ENCODE measurements at places on chromosomes 5 and 9.

GRCh38 chr5:169374761-169375160, 73.8 kb upstream of the SLIT3 start:
- DNase-seq: peak; percentile 2

GRCh38 chr5:132264546-132265335, 7.2 kb downstream of the PDLIM4 start:
- no peak for DNase-seq

- no peak for DNase-seq
These were observed 42.6 kb downstream of the NEK6 start for GRCh38 chr9:124300312-124300711.

GRCh38 chr5:95244479-95244878, 40.4 kb downstream of the MCTP1 start:
- DNase-seq: no peak

GRCh38 chr5:180034564-180034963, 37.0 kb downstream of the RNF130 start:
- no peak for DNase-seq

DNA sequence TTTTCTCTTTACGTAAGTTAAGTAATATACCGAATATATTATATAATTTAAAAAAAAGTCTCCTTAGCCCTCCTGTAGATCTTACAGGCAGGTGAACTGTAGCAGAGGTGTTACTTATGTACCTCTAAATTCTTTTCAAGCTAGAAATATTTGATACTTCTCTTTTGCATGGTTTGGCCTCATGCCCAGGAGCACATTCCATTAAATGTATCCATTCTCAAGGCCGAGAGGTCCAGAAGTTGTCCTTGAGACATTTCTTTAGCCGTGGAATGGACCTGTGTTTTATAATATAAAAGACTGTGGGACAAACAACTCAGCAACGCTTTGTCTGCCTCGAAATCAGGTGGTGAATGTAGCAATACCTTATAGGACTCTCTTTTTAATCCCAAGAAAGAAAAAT, 184.5 kb downstream of the TRIO start:
- DNase-seq: no peak

- DNase-seq: no peak
These were observed 168.5 kb upstream of the PIK3R1 start for GRCh38 chr5:68047035-68047434.

DNA sequence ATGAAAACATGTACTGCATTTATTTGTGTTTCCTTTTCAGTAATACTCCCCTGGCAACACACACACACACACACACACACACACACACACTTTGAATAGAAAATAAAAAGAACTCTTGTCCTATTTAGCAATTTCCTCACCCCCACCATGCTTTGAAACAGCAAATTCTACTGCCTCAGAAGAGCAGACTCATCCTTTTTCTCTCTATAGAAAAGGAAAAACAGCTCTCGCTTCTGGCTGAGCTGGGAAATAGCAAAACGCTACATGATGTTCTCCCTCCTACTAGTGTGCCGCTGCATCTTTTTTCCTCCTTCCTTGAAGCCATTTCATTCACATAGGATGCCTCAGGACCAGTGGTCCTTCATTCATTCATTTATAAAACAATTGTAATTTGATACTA, 453.6 kb downstream of the CSNK1G3 start:
- no peak for DNase-seq

- DNase-seq: no peak
These were observed 12.7 kb downstream of the LRRC14B start for GRCh38 chr5:204001-204400.

GRCh38 chr5:35900972-35901695, 37.3 kb downstream of the CAPSL start:
- DNase-seq: no peak

- no peak for DNase-seq
These were observed 23.5 kb upstream of the ELAVL2 start for GRCh38 chr9:23849379-23850035.

- DNase-seq: no peak
These were observed 93.1 kb downstream of the SMIM15 start for GRCh38 chr5:61069150-61069549.

GRCh38 chr5:5421149-5421960, 1.1 kb upstream of the ICE1 start:
- no peak for DNase-seq

GRCh38 chr5:41067714-41068568, 3.2 kb downstream of the MROH2B start:
- no peak for DNase-seq

DNA sequence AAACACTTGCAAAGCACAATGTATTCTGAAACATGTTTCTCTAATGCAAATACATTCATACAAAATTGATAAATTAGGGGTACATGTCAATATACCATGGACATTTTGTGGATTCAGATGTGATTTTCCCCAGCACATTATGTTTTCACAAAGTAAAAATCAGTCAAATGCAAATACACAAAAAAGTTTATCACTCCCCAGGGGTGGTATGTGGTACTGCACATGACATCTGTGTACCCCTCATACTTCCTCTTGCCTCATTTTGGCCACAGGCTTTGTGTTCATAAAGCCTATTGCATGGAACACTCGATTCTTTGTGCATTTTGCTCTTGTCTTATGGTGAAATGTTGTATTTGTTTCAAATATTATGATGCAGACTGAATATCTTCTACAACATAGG, 116.8 kb upstream of the PDE4D start:
- no peak for DNase-seq

DNA sequence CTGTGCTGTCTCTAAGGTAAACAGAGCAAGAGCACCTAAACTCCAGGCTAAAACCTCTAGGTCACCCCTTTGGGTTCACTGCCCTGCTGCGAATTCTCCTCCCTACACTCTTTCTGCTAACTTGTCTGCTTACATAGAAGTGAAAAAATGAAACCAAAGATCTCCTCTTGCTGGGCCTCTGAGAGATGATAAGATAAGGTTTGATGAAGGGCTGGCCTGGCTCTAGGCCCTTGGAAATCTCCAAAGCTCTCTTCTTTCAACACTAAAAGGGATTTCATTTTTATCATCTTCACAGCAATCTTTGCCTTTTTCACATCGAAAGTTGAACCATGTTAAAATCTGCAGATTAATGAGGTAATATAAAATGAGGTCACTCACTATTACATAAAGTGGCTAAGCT, 450.8 kb upstream of the TLE4 start:
- no peak for DNase-seq

DNA sequence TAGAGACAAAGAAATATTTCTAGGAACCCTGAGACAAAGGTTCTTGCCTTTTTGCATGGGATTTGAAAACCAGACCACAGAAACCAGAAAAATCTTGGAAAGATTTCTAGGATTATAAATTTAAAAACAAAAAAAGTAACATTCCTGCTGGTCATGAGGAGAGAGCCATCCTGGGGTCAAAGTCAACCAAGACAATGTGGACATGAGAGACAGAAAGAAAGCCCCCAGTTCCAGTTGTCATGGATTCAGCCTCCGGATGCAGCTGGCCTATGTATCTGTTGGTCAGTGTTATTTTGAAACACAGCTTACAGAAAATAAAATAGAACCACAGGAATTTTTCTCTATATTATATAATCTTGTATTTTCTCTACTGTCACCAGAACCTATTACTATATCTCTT, 24.4 kb upstream of the RGMB start:
- no peak for DNase-seq

GRCh38 chr9:114099669-114100270, 678 bp upstream of the KIF12 start:
- no peak for DNase-seq

DNA sequence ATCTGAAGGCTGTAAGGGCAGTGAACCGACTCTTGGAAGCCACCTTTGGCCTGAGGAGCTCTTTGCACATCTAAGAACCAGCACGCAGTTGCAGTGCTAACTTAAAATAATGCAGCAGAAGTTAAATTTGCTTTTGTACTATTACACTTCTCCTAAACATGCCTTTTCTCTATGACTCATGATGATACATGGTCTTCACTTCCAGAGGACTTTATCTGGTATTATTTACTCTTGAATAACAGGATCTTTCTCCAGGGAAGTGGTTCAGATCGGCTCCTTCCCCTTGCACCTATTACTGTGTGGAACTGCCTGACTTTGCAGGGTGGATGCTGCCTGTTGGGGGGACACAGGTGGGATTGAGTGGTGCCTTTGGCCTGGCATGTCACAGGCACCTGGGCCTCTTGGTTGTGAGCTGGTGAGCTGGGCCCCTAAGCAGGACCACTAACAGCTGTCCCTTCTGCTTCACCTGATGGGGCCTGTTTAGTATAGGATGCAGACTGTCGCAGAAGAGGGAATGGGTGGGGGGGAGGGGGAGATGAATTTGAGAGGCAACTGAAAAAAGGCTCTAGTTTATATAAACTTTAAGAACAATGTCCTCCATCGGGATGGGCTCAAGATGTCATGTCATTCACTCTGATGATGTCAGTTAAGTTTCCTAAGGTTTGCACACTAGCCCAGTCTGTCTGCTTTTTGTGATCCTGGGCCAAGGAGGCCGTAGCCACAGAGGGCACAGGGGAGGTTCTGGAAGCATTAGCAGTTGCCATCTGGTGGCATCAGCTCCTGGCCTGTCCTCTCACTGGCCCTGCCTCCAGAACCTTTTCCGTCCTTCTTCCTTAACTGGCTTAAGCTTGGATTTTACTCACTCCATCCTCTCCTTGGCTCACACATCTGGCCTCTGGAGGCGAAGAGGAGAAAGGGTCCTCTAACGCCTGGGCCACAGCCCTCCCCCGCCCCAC, 33.9 kb upstream of the GABBR2 start:
- DNase-seq: no peak

All from NCI-H187 (cell line).